ENCODE measurements at places on chromosomes 2 and 18.

DNA sequence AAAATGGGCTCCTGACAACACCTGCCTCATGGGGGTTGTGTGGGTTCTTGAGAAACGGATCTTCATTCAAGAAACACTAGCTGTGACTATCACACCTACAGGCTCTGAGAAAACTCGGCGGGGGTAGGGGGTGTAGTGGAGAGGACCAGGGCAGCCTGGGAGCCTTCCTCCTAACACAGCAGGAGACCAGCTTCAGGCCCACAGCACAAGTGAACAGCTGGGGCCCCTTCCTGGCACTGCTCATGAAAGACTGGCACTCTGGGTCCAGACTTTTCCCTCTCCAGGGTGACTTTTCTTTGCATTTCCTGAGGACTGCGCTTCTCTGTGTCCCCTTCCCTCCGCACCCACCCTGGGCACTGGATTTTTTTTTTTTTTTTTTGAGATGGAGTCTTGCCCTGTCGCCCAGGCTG is 7.2 kb upstream of the SEMA4C start:
- no peak for DNase-seq

DNA sequence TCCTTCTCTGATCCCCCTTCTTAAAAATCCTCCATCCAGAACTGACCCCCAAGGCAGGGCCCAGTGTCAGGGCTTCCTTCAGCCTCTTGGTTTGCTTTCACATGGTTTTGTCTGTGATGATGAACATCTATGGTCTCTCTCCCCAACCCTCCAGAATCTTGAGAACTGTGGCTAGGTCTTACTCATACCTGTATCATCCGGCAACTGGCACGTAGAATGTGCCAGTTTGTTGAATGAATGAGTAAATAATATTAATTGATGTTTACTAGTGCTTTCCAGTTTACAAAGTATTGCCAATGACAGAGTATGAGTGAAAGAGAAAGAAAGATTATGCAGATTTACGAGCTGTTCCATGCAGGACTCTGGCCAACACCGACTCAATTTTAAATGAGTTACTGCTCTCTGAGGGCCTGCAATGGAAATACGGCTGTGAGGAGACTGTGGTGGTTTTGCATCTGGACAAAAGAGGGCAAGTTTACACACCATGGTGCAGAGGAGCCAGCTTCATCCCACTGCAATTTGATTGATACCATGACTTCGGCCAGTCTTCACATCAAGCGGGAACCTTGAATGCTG is 29.9 kb upstream of the TRIB2 start:
- no peak for DNase-seq

GRCh38 chr2:101858910-101859309 is 132.8 kb upstream of the IL1R2 start:
- DNase-seq, result no peak

- DNase-seq, result no peak
Measured at GRCh38 chr2:219548990-219549389, 5.2 kb downstream of the TMEM198 start.

DNA sequence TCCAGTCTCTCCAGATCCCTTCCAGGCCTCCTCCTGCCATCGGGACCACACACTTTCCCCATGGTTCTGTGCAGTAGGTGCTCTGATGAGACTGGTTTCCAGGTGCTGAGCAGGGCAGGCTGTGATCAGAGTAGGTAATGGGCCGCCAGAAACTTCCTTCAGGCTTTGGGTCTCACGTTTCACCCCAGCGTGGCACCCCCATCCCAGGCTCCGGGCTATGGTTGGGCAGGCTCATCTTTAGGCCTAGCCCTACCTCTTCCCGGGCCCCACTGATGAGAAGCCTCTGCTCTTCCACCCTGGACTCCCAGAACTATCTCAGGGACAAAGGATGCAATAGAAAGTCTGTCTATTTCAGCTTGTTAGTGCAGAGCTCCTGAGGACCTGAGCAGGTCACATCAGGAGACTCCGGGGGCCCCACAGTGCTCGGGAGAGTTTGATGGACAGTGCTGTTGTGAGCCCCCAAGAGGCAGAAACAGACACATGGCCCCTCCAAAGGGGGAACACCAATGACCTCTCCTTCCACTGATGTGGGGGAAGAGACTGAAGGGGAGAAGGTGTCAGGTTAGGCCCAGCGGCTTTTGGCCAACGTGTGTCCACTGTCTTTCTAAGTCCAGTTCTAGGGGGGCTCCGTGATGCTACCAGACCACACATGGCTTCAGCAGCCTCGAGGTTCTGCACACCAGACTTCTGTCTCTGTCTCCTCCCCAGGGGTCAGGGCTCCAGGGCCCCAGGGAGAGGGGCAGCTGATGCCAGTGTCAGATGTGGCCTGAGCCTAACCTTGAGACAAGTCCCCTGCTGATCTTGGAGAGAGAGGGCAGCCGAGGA is 5.8 kb upstream of the PROM2 start:
- peak; percentile 39 for DNase-seq

GRCh38 chr2:63163161-63163820 is 112.7 kb downstream of the OTX1 start:
- no peak for DNase-seq

DNA sequence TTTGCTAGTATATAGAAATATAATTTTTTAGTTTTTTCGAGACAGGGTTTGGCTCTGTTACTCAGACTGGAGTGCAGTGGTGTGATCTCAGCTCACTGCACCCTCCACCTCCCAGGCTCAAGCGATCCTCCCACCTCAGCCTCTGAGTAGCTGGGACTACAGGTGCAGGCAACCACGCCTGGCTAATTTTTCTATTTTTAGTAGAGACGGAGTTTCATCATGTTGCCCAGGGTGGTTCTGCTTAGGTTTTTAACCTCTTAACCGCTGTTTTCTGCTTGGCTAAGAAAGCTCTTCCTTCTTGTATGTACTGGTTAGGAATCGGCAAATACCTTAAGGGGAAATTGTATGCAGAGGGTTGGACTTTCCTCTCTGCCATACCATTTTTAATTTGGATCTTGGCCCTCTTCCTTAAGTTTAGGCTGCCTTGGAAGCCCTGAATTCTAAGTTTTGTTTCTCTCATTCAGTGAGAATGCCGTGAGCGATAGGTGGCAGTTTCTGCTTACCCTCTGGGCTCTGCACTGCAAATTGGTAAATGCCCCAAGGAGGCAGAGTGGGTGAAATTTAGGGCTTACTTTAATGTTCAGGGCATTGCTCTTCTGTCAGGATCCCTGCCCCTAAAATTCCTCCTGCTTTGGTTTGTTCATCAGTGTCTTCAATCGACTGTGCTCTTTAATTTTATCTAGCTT is 32.3 kb downstream of the EML6 start:
- no peak for DNase-seq

- DNase-seq, result no peak
Measured at GRCh38 chr2:127053731-127054603, 53.0 kb downstream of the BIN1 start.

DNA sequence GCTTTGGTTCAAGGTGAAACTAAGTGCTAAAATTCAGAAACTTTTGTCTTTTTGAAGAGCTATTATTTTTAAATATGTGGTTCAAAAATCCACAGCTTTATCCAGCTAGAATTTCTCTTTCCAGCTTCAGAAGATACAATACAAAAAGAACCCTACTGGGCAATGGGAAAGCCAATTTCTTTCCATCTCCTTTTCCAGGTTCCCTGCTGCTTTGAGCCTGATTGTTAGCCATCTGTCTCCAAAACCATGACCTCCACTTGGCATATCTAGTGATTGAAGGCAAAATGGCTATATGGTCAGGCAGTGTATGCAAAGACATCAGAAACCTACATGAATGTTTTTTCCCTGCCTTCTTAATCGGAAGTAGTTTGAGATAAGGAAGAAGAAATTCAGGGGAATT is 134.1 kb downstream of the KCNH7 start:
- no peak for DNase-seq

GRCh38 chr2:212076456-212076855 is 462.1 kb downstream of the ERBB4 start:
- DNase-seq, result no peak

- no peak for DNase-seq
Measured at GRCh38 chr2:216428618-216429350, 16.5 kb downstream of the SMARCAL1 start.
